ENCODE measurements at places on chromosomes 3 and 15.

DNA sequence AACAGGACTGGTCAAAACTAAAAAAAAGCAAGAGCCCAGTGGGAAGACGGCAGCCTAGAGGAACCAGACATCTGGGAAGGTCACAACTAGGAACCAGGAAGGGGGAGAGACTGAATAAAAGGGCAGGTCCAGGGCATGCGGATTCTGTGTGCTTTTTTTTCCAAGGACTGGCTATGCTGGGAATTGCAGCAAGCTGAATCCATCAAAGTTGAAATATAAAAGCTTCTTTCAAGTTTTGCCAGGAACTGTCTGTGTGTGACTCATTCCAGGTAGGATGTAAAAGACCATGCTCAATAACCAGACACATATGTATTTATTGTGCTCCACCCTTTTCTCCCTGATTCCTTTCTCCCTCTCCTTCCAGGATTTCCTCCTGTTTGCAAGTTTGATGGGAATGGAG is 47.9 kb upstream of the CCDC80 start:
- no peak for DNase-seq

DNA sequence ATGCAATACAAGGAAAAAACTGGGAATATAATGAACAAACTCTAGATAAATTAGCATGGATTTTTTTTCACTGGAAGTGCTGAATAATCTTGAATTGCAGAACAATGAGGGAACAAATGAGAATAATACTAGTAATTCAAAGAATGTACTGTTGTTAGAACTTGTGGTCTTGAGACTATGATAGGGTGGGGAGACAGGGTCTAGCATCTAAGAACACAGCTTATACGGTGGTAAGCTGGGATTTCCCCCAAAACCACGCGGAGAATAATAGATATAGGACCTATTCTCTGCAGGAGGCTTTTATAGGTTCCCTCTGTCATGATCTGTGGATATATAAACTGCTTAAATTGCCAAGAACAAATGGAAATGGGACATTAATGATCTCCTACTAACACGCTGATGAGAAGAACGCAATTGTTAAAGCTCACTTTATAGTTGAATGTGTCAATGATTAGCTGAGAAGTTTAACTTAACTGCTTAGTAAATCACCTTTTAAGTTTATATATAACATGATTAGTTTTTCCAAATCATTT is 692.3 kb downstream of the ZPLD1 start:
- DNase-seq, result no peak

GRCh38 chr15:93779341-93779740 is 452.0 kb upstream of the MCTP2 start:
- DNase-seq, result no peak

DNA sequence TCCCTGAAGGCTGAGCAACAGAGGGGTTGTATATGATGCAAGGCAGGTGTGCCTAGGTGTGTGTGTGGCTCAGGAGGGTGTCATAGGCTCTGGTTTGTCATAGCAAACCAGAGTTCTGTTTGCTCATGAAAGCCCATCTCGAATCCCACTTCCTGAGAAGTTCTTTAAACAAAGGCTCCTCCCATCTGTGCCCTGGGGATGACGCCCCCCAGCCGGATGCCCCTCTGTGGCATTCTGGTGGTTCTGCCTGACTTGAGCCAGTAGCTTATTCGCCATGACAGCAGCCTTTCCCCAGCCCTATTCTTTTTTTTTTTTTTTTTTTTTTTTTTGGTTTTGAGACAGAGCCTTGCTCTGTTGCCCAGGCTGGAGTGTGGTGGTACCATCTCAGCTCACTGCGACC is 45.4 kb downstream of the PDIA5 start:
- DNase-seq, result no peak

DNA sequence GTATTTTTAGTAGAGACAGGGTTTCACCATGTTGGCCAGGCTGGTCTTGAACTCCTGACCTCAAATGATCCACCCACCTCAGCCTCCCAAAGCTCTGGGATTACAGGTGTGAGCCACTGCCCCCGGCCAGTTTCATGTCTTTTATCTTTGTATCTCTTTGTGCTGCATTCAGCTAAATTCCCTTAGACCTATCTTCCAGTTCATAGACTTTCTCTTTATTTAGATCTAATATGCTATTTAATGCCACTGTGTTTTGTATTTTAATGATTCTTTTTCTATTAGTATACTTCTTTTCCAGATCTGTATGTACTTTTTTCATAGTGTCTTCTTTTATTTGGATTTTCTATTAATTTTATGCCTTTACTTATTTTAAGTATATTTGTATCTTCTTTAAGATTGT is 14.9 kb downstream of the MINAR1 start:
- DNase-seq, result no peak

DNA sequence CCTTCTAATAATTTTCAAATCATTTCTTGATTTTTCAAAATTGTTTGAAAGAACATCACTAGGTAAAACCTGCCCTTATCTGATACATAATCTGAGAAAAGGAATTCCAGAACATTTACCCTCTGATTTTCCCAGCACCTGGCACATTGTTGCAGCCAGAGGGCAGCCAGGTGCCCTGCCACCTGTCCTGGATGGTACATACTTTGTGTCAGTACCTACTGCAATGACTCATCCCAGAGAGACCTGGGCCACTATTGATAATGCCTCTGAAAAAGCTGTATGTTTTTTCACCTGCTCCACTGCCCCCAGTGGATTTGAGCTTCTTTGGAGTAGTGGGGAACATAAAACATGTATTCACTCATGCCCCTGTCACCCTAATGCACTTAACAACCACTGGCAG is 648.9 kb upstream of the GBE1 start:
- DNase-seq, result no peak

GRCh38 chr3:143427631-143428030 is 308.1 kb downstream of the CHST2 start:
- no peak for DNase-seq

GRCh38 chr3:106809623-106810299 is 567.5 kb upstream of the CCDC54 start:
- no peak for DNase-seq

DNA sequence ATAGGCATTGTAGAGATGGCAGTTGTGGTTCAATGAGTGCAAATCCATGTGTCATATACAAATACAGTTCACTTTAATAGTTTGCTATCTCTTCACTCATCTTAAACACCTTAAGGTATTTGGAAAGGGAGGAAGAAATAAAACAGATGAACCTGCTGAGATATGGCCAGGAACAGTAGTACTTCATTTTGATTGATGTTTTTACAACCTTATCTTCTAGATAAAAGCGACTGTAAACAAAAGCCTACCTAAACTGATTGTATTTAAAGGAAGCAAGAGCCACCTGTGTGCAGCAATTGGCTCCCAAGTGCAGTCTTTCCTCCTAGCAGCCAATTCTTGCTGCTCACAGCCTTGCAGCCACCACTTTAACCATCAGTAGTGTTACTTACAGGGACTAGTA is 217.7 kb downstream of the CDIN1 start:
- DNase-seq, result no peak

GRCh38 chr15:58403581-58403980 is 28.2 kb upstream of the LIPC start:
- DNase-seq, result no peak

DNA sequence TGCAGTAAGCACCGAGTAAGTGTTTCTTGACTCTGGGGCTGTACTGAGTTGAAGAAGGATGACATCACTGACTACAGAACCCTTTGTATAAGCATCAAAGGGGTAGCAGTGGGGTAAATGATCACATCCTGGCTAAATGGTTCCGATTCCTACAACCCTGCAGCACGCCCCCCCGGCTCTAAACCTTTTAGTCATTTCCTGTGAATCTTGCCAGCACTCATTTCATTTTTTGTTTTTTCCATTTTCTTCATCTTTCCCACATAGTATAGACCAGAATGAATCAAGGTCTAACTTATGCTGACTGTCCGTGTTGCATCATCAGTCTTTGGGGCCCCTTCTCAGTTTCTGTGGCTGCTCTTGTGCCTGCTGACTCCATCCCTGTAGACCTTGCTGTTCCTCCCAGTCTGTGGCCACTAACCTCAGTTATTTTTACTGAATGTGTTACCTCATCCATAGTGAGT is 383.1 kb upstream of the TPRG1 start:
- DNase-seq, result peak; percentile 96

- no peak for DNase-seq
Measured at GRCh38 chr3:126671521-126671920, 16.6 kb upstream of the TXNRD3 start.

DNA sequence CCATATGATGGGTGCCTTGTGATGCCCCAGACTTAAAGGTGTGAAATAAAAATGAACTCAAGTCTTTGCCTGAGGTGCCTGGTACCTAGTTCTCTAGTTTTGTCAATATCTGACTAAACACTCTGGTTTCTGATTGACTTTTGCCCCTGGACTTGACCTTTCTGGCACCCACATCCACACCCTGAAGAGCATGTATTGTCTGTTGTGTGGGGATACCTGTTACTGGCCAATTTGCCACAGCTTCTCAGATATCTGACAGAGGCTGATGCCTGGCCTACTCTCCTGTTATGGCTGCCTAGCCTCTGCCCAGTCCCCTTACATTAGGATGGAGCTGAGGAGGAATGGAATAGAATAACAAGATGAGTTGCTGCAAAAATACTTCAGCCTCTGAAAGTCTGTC is 3.6 kb downstream of the ZBTB38 start:
- no peak for DNase-seq

DNA sequence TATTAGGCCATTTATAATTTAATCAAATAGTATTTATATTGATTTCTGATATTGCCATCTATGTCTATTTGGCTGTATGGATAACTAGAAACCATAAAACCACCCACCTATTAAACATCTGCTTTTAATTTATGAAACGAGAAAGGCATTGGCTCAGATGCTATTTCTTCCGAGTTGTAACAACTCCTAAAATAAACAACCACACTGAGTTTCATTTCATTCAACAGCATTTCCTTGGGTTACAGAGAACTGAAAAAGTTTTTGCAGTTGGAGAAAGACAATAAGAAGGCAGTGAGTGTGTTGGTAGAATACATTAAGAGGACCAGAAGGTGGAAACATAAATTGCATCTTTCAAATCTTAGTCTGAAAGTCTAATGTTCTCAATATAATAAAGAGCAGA is 79.1 kb downstream of the AQR start:
- DNase-seq, result no peak

DNA sequence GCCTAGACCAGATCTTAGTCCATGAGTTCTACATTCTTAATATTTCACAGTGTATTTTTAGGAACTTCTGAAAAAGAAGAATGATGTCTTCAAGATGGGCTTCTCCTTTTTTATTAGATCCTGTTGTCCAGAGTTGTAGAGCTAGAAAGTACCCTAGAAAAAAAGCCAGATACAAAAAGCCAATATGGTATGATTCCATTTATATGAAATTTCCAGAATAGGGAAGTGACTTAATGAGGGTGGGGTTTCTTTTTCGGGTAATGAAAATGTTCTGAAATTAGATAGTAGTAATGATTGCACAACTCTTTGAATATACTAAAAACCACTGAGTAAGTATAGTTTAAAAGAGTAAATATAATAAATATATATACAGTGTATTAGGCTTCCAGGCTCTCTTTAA is 116.9 kb downstream of the NFKBIZ start:
- DNase-seq, result no peak

DNA sequence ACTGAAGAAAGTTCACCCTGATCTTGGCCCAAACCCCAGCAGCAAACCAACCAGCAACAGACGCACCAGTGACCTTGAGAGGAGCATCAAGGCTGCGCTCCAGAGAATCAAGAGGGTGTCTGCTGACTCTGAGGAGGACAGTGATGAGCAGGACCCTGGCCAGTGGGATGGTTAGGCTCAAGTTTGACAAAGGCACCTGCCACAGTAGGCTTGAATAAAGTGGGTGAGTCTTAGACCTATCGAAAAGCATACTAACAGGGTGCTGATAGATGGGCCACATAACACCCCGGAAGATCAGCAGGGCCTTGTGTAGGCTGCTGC is 23.9 kb downstream of the WHAMM start:
- DNase-seq, result no peak

DNA sequence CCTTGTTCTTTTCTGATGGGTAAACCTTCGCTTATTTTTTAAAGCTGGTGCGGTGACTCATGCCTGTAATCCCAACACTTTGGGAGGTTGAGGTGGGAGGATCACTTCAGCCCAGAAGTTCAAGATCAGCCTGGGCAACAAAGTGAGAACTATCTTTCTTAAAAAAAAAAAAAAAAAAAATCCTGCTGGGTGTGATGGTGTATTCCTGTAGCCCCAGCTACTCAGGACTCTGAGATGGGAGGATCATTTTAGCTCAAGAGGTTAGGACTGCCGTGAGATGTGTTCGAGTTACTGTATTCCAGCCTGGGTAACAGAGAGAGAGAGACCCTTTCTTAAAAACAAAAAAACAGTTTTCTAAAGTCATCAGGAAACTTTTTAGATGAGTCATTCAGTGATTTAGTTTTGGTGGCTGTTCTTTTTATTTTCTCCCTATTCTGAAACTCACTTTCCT is 37.7 kb downstream of the SLMAP start:
- peak; percentile 18 for DNase-seq

DNA sequence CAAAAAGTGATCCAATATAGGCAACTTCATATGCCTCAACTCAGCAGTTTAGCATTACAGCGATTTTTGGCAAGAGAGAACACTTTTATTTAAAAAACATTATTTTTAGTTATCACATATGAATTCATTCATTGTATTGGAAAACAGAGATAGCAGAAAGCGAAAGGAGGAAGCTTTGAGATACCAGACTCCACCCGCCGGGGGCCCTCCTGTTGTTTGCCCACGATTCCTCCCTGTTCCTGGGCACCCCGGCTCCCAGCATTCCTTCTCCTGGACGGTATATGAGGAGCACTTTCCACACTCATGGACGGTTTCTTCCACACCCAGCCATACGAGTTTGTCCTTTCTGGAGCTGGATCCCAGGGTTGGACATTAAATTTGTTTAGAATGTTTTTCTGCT is 18.2 kb downstream of the APBA2 start:
- no peak for DNase-seq

DNA sequence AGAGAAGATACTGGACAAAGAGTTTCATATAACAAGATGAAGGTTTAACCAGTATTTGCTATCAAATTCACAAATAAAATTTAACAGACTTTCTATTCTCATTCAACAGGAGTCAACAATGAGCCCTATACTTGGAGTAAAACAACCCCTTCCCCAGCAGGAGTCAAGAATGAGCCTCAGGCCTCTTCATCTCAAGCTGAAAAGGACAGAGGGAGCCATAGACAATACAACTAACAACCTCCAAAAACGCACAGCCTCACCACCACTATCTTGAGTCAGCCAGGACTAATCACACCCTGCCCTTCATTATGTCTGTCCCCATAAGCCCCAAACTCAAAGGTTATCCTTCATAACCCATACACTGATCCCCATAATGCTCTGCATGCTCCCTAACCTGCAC is 36.4 kb downstream of the ETFA start:
- DNase-seq, result no peak

GRCh38 chr15:52651868-52652267 is 27.3 kb downstream of the ATOSA start:
- peak; percentile 88 for DNase-seq

- peak; percentile 63 for DNase-seq
Measured at GRCh38 chr3:11118181-11118682, 36.1 kb upstream of the HRH1 start.

GRCh38 chr3:4971838-4972237 is 7.4 kb upstream of the BHLHE40 start:
- no peak for DNase-seq

- no peak for DNase-seq
Measured at GRCh38 chr3:132292042-132292441, 25.2 kb upstream of the ACP3 start.

- peak; percentile 52 for DNase-seq
Measured at GRCh38 chr3:168040607-168041208, 55.0 kb downstream of the GOLIM4 start.

Measured in fibroblast of skin of back (primary cell).